ENCODE measurements at places on chromosomes 2 and 18. TPM values are rescaled to one million over a fixed set of nuclear protein-coding genes. Genes with fewer than 3 reads are reported as not detected.

DNA sequence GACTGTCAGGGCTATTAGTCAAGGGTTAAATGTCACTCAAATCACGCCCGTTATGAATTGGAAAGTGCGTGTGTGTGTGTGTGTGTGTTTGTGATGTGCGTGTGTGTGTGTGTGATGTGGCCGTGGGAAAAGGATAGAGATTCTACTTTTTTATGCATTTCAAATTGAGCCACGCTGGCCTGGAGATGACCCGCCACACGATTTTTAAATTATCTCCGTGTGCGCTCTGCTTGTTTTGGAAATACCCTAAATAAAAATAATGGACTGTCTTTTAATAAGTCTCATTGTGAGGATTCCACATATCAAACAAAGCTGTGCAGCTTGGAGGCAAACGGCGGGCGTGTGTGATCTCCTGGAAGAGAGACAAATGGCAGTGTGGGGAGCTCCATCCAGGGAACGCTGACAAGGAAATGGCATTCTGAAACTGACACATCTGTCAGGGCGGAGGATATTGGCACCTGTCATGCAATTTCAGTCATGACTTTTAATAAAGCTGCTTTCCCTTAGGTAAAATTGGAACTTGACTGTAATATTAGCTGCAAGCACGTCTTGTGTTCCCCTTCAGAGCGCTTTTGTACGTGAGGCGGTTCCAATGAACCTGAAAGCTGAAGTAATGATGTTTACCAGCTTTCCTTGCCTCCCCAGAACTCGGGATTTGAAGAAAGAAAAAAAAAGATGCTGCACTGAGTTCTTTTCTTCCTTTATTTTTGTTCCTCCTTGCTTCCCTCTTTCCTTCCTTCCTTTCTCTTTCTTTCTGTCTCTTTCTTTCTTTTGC lies 381.8 kb upstream of the SMIM21 start:
- H3K36me3 ChIP-seq, result no peaks in the 10 kb centered on the region
- no peaks in the 10 kb centered on the region for H3K4me1 ChIP-seq
- H3K27ac ChIP-seq, result no peak overlapping the region
- H3K27me3 ChIP-seq, result no peaks in the 10 kb centered on the region
- no peak for DNase-seq

DNA sequence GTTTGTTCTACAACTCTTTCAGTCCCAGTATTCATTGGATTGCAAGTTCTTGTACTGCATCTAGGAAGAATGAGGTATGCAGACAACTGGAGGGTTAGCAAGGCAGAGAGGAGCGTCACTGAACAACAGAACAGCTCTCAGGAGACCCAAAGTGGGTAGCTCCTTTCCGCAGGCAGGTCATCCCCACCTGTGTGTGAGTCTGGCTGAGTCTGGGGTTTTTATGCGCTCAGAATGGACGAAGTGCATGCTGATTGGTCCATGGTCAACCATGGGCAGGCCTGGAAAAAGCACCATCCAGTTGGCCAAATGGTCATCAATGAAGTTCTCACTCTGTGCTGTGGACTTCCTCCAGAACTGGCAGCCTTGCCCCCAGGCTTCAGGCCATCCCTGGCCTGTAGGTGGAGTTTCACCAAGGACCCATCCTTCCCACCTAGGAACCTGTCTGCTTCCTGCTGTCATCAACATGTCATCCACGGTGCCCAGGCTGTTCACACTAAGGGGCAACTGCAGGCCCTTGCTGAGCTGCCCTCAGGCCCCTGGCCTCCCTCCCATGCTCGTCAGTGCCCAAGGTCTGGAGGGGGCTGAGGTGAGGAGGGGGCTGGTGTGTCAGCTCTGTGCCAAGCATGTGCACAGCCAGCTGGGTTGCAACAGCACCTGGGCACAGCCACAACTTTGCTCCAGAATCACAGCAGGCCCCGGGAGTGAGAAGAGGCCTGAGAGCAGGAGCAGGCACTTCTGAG lies 11.1 kb upstream of the TFCP2L1 start:
- no peaks in the 10 kb centered on the region for H3K27me3 ChIP-seq
- no peak for DNase-seq
- H3K4me3 ChIP-seq, result no peak overlapping the region
- no peaks in the 10 kb centered on the region for H3K4me1 ChIP-seq

- H3K4me1 ChIP-seq, result peaks cover 8% of the 10 kb centered on the region
- no peaks in the 10 kb centered on the region for H3K36me3 ChIP-seq
- DNase-seq, result no peak
- no peak overlapping the region for H3K4me3 ChIP-seq
Observed at GRCh38 chr2:123518367-123518766, 506.7 kb upstream of the CNTNAP5 start.

DNA sequence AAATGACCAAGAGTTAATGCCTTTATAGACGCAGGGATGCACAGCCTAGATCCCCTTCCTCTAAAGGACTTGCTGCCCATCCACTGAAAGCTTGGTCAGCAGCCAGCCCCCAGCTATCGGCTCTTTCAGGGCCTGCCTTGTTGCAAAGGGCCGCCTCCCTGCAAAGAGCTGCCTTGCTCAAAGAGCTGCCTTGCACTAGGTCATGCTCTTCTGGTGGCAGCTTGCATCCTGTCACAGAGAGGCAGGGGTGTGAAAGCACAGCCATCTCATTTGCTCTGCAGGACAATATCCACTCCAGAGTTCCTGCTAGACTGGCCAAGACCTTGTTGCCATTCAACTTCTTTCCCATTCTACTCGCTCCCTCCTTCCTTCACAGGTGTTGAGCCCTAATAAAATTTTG lies 137.1 kb downstream of the MCFD2 start:
- H3K27me3 ChIP-seq, result no peaks in the 10 kb centered on the region
- H3K27ac ChIP-seq, result no peak overlapping the region
- H3K4me3 ChIP-seq, result no peak overlapping the region
- DNase-seq, result no peak

- no peak overlapping the region for H3K27ac ChIP-seq
- 0 out of 2 replicates have a peak, but pooled peaks cover 3% of the 10 kb centered on the region for H3K36me3 ChIP-seq
- H3K27me3 ChIP-seq, result no peaks in the 10 kb centered on the region
- H3K4me1 ChIP-seq, result peaks cover 11% of the 10 kb centered on the region
- no peak overlapping the region for H3K4me3 ChIP-seq
- DNase-seq, result no peak
Observed at GRCh38 chr2:19462256-19462645, 103.8 kb upstream of the OSR1 start.

The NYAP2 gene
- total RNA-seq, result not detected

The CRACDL gene
- total RNA-seq, result 0.29 TPM

The TACR1 gene
- total RNA-seq, result 0.77 TPM

All from H9 (cell line).